Stomach (tissue), 19 donors: ENCODE measurements at places on chromosomes 11 and 22.

DNA sequence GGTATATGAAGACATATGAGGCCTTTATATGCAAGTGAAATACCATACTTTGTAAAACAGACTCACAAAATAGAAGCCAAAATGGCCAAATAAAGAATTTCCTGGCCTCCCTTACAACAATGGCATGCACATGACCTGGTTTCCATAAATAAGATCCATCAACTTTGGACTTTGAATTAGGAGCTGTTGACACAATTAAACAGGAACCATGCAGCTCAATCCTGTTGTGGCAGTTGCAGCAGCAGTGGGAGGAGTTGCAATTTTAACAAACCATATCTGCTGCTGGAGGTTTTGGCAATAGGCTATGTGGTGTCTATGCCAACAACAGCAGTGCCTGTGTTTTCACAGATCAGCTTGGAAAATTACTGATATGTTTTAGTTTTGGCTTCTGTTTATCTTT is 818.6 kb downstream of the FAM181B start:
- DNase-seq: peak; percentile 10

- peak; percentile 82 for DNase-seq
Measured at GRCh38 chr11:76769645-76770586, 13.2 kb upstream of the TSKU start.

GRCh38 chr11:134501406-134502152 is 89.5 kb upstream of the B3GAT1 start:
- DNase-seq: no peak

DNA sequence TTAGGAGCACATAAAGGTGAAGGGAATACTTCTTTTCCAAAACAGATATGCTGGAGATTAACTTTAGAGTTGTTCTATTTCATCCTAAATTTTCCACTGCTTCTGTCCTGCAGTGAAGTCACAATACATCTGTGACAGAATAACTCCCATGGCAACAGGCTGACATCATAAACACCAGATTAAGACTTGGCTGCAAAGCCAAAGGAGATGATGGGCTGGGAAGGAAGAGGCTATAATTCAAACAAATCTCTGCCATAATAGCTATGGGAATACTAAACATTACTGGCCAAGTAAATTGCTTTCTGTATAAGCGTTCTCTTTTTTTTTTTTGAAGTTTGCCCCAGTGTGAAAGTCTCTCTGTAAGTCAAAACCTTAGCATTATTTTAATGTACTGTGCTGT is 107.7 kb downstream of the CADM1 start:
- DNase-seq: no peak

DNA sequence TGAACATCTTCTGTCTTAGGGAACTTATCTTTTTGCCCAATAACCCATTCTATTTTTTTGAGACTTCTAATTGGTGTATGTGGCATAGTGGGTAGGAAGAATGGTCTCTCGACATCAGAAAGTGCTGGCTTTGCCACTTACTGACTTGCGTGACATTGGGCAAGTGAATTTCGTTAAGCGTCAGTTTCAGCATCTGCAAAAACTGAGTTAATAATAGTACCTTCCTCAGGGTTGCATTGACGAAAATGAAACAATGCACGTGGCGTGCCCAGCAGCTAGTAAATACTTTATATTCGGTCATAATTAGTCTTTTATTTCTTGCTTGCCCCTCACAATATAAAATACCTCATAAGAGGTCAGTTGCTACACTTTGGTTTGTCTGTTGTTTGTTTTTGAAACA is 12.5 kb upstream of the GRIK4 start:
- no peak for DNase-seq

- DNase-seq: peak; percentile 55
Measured at GRCh38 chr11:45900916-45901617, 6.0 kb downstream of the FREY1 start.

GRCh38 chr11:55324500-55324899 is 18.5 kb upstream of the OR4A16 start:
- no peak for DNase-seq

DNA sequence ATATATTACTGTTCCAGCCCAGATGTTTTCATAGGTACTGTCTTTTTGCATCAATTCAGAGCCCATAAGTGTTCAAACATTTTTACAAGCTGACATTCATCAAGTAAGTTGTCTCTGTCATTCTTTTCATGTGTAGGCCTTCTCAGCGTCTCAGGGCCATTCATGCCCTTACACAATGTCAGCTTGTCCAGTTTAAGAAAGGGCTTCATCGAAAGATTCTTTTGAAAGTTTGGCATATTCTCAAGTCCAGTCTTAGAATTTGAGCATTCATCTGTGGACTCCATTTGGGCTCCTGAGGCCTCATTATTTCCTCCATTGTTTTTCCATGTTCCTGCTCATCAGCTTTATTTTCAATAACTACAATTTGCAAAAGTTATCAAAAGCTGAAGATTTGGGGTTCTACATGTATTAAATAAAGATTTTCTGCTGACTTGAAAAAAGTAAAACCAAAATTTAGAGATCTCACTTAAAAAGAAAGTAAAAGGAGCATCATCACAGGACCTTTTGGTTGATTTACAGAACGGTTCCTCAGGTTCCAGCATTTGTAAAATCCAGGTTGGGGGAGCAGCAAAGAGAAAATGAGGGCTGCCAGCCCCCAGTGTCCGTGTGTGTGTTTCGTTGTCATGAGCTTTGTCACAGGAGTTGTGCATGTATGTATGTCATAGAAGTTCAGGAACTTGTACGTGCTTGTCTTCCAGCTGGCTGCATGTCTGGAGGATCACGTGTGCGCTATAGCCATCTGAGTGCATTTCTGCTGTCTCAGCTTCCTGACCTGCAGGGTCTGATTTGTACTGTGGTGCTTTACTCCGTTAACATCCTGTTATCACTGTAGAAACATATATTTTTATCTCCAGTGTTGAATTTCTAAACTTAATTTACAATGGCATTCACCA is 15.6 kb downstream of the MOV10L1 start:
- no peak for DNase-seq

- peak; percentile 22 for DNase-seq
Measured at GRCh38 chr22:41621911-41622179, 750 bp downstream of the XRCC6 start.

GRCh38 chr11:35330931-35331330 is 88.4 kb downstream of the SLC1A2 start:
- peak; percentile 41 for DNase-seq

GRCh38 chr22:37290737-37291136 is 8.4 kb downstream of the CYTH4 start:
- DNase-seq: no peak

DNA sequence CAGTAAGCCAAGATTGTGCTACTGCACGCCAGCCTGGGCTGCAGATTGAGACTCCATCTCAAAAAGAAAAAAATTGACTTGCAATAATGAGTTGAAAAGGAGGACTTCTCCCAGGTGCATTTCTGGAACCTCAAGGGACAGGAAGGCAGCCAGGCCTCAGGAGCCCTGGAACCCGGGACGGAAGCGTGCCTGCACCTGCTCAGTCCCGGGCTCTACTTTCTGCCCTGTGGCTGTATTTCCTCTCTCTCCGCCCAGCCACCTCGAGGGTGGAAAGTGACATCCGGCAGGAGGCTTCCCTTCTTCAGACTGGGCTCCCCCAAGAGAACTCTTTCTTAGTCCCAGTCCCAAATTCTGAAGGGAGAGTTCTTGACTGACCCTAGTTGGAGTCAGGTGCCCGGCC is 20.2 kb upstream of the GAL start:
- no peak for DNase-seq

GRCh38 chr11:121478895-121479697 is 26.3 kb upstream of the SORL1-AS1 start:
- no peak for DNase-seq

- DNase-seq: no peak
Measured at GRCh38 chr22:30221121-30221992, 25.2 kb downstream of the LIF start.

DNA sequence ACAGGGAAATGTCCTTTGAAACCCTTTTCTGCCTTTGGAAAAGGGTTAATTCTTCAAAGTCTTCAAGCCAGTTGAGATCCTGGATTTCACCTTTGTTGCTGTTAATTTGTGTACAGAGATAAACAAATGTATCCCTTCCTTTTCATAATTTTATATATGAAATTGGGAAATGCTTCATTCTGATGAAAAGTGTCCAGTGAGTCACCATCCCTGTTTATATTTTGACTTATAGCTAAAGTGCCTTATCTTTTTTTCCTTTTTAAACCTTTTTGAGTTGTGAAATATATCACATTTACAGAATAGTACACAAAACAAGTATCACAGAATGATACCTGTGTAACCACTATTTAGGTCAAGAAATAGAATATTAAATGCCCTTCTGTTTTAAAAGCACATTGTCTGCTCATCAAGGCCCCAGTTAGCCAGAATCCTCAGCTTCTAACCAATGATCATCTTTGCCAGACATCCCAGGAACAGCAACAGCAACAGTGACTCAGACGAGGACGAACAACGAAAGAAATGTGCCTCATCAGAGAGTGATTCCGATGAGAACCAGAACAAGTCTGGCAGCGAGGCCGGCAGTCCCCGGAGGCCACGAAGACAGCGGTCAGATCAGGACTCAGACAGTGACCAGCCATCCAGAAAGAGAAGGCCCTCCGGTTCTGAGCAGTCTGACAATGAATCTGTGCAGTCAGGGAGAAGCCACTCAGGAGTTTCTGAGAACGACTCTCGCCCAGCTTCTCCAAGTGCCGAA is 27.3 kb downstream of the CTR9 start:
- DNase-seq: no peak

GRCh38 chr11:25252854-25253253 is 756.0 kb downstream of the LUZP2 start:
- DNase-seq: no peak

GRCh38 chr11:126809514-126810289 is 190.9 kb downstream of the KIRREL3 start:
- DNase-seq: no peak

DNA sequence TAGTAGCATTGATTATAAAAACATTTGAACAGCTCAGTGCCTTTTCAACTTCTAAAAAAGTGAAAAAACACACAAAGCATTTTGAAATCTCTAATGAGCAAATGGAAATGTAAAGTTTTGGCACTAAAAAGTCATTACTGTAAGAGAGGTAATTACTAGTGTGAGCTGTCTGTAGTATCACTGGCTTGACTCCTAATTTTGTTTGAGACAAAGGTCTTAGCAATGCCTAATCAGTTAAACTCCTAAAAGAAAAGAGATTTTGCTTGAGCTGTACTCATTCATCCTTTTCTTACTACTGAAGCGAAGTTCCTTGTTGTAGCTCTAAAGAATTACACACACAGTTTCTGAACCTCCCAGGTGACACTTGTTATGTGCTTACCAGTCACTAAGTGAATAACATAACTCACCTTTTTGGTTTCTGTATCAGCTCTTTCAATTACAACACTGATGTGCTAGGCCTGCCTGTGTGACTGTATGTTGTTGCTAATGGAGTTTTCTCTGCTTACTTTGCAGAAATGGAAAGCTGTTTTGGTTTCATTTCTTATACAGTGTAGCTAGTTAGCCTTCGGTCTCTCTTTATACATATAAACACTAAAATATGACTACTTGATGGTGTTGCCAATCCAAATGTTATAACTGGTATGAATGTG is 924.4 kb upstream of the TENM4 start:
- peak; percentile 46 for DNase-seq

- no peak for DNase-seq
Measured at GRCh38 chr11:24513479-24514218, 16.8 kb downstream of the LUZP2 start.

- no peak for DNase-seq
Measured at GRCh38 chr11:112481431-112481830, 220.8 kb upstream of the PLET1 start.

DNA sequence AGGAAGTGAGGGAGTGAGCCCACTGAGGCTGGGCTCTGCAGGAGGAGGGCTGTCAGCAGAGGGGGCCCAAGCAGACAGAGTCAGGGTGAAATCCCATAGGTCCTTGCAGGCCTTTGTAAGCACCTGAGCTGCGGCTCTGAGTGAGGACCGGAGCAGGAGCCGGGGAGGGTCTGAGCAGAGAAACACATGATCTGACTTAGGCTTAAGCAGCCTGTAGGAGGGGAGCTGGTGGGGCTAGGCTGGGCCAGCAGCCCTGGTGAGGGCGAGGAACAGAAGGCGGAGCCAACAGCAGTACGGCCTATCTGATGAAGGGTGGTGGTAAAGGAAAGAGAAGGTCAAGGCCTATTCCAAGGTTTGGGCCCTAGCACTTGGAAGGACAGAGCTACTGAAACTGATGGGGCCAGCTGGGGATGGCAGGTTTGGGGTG is 26.9 kb upstream of the CBX7 start:
- peak; percentile 34 for DNase-seq

DNA sequence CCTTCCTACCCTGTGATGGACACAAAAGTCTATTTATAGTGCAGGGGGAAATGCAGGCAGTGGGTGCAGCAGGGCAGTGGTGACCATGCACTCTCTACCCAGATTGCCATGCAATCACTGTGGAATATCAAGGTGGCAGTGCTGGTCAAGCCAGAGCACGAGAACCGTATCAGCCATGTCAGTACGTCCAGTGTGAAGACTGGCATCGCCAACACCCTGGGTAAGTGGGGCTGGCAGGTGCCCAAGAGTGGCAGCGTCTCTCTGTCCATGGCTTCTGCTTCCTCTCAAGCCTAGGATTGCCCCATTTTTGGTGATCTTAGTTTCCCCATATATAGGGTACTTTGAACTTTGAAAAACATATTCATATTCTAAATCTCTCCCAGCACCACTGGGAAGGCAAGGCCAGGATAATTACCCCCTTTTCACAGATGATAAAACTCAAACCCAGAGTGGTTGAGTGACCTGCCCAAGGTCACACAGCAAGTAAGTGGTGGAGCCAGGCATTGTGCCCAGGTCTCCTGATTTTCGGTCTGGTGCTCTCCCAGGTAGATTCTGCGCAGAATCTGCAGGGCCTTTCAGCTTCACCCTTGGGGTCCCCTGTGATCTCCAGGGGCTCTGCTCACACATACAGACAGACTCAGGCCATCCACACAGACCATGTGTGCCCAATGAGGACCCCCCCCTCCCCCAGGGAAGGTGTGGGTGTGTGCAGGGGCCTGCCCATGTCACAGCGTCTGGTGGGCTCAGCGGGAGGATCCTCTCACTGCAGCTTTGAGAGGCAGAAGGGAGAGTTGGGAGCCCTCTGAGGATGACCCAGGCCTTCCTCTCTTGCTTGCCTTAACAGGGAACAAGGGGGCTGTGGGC is 7.1 kb downstream of the INPPL1 start:
- DNase-seq: no peak

DNA sequence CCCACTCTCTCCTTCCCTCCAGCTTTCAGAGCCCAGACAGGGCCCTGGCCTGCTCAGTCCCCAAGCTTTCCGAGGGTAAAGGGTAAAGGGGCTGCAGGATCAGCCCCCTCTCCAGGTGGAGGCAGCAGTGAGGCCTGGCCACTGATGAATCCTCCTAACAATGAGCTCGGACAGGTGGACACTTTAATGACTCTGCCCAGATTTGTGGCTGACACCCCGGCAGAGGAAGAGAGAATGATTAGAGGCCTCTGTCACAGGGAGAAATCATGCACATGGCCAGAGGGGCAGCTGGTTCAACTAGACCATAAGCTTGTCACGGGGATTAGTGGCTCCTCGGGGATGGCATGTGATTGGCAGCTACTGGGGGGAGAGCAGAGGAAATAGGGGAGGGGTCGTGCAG is 587.5 kb upstream of the B3GAT1 start:
- DNase-seq: no peak

GRCh38 chr22:40426594-40427333 is 56.4 kb downstream of the SGSM3 start:
- peak; percentile 76 for DNase-seq

DNA sequence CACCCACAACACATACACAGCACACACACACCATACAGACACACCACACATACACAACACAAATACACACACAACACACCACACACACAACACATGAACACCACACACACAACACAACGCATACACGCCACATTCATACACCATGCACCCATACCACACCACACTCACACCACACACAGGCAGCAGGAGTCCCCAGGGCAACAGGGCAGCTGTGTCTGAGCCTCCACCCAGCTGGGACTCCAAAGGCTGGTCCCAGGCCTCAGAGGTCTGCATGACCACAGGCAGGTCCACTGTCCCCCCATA is 3.3 kb upstream of the WNT7B start:
- no peak for DNase-seq
